Left kidney (tissue), 8 donors: ENCODE measurements at places on chromosomes 3 and 15. TPM values are rescaled to one million over a fixed set of nuclear protein-coding genes. Genes with fewer than 3 reads are reported as not detected.

KCNMB3 gene
- polyA plus RNA-seq, result 8.1 TPM

GPR87 gene
- polyA plus RNA-seq, result not detected

- no peak for DNase-seq
Observed at GRCh38 chr3:9550999-9551398, 2.6 kb downstream of the LHFPL4 start.

DNA sequence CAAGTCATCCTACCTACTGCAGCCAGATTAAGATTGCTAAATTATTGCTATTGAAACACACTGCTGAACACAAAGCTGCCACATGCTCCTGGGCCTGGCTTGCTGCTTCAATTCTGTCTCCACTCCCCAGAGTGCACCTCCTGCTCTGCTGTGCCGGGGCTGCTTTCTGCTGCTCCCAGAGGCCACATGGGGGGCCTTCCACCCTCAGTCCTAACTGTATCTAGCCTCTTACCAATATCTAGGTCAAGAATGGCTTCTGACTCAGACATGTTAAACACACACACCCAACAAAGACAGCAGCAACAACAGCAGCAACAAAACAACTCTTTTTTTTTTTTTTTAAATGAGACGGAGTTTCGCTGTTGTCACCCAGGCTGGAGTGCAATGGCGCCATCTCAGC, 33.0 kb downstream of the MYZAP start:
- no peak for DNase-seq

DNA sequence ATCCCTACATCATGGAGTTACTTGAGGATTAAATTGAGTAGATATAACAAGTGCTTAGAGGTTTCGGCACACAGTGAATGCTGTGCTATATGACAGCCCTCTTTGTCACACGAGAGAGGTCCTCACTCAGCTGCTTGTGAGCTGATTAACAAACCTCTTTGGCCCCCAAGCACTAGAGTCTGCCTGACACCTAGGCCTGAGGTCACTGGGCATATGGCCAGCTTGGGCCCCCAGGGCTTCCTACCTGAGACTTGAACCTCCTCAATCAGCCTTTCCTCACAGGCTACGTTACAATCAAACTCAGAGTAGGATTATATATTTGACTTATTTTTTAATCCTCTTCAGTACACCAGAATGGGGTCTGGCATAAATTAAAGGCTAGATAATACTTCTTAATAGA, 88.8 kb downstream of the WDR72 start:
- DNase-seq, result no peak
